ENCODE measurements at places on chromosomes 11 and 22. TPM values are rescaled to one million over a fixed set of nuclear protein-coding genes. Genes with fewer than 3 reads are reported as not detected.

GRCh38 chr11:71154261-71154805 lies 98.0 kb downstream of the SHANK2 start:
- H3K27ac ChIP-seq, result no peak overlapping the region
- no peaks in the 10 kb centered on the region for H3K36me3 ChIP-seq
- H3K27me3 ChIP-seq, result no peaks in the 10 kb centered on the region
- no peaks in the 10 kb centered on the region for H3K4me1 ChIP-seq

- no peaks in the 10 kb centered on the region for H3K36me3 ChIP-seq
- H3K4me3 ChIP-seq, result no peak overlapping the region
- no peak overlapping the region for H3K27ac ChIP-seq
- H3K27me3 ChIP-seq, result no peaks in the 10 kb centered on the region
These were observed 5.2 kb downstream of the KCNJ5 start for GRCh38 chr11:128896356-128896755.

DNA sequence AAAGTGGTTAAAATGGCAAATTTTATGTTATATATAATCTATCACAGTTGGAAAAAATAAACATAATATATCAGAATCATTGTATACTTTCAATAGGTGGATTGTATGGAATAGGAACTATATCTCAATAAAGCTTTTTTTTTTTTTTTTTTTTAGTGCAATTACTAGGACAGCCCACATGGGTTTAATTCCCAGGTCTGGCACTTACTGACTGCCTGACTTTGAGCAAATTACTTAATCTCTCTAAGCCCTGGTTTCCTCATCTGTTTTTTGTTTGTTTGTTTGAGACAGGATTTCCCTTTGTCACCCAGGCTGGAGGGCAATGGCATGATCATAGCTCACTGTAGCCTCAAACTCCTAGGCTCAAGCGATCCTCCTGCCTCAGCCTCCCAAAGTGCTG lies 26.1 kb upstream of the BAIAP2L2 start:
- H3K36me3 ChIP-seq, result peaks cover 39% of the 10 kb centered on the region
- H3K4me3 ChIP-seq, result no peak overlapping the region
- H3K27me3 ChIP-seq, result no peaks in the 10 kb centered on the region
- no peak overlapping the region for H3K27ac ChIP-seq
- no peak for DNase-seq

- H3K27me3 ChIP-seq, result no peaks in the 10 kb centered on the region
- DNase-seq, result peak; percentile 5
- no peak overlapping the region for H3K4me3 ChIP-seq
- no peaks in the 10 kb centered on the region for H3K4me1 ChIP-seq
- H3K36me3 ChIP-seq, result no peaks in the 10 kb centered on the region
These were observed 37.2 kb downstream of the GAS2 start for GRCh38 chr11:22703591-22703990.

- H3K36me3 ChIP-seq, result no peaks in the 10 kb centered on the region
- no peak overlapping the region for H3K27ac ChIP-seq
- peaks cover 85% of the 10 kb centered on the region for H3K27me3 ChIP-seq
These were observed 4.6 kb downstream of the NLRP6 start for GRCh38 chr11:282630-283360.

DNA sequence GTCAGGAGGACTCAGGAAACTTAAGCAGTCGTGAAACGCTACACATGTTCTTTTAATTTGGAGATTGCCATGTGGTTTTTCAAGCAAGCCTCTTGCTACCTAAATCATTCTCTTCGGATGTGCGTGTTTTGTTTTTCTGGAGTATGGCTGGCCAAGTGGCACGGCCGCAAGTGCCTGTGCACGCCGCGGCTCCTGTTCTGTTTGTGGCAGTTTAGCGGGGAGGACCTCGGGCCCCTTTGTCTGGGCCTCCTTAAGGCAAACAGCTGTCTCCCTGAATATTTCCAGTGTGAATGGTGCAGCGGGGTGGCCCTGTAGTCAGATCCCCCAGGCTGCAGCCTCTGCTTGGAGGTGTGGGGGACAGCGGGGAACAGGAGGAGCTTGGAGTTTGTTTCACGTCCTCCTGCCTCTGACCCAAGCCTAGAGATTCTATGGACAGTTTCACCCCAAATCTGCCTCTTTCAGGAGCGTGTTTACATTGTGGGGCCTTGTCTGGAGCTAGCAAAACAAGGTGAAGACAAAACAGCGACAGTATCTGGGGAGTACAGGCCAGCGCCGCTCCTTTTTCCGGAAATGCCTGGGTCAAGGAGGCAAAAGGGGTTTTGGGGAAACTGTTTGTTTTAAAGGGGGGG lies 1.3 kb downstream of the LRP5 start:
- H3K36me3 ChIP-seq, result no peaks in the 10 kb centered on the region
- H3K4me1 ChIP-seq, result peaks cover 55% of the 10 kb centered on the region
- no peak for DNase-seq
- peak overlapping the region; percentile 42 for H3K4me3 ChIP-seq

DNA sequence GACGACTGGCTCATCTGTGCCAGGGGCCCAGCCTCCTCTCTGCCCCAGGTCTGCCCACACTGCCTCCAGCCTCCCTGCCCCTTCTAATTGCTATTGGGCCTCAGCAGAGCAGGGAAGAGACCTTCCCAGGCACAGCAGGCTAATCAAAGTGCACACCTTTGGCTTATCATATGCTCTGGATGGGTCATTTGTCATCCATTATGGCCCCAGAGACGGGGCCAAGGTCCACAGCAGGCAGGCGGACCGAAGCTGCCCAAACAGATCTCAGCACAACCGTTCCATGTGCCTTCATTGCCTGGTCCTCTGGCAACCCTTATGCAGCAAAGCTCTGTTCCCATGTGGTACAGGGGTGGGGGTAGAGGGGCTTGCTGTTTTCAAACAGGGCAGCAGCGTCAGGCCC lies 66.6 kb downstream of the TP53I11 start:
- peaks cover 11% of the 10 kb centered on the region for H3K4me1 ChIP-seq
- no peak for DNase-seq
- H3K27me3 ChIP-seq, result no peaks in the 10 kb centered on the region
- no peak overlapping the region for H3K27ac ChIP-seq
- no peaks in the 10 kb centered on the region for H3K36me3 ChIP-seq
- no peak overlapping the region for H3K4me3 ChIP-seq

GRCh38 chr11:116874251-116874650 lies 36.8 kb upstream of the APOA1 start:
- no peak overlapping the region for H3K27ac ChIP-seq
- H3K4me3 ChIP-seq, result no peak overlapping the region
- no peaks in the 10 kb centered on the region for H3K27me3 ChIP-seq
- H3K36me3 ChIP-seq, result peaks cover 78% of the 10 kb centered on the region

DNA sequence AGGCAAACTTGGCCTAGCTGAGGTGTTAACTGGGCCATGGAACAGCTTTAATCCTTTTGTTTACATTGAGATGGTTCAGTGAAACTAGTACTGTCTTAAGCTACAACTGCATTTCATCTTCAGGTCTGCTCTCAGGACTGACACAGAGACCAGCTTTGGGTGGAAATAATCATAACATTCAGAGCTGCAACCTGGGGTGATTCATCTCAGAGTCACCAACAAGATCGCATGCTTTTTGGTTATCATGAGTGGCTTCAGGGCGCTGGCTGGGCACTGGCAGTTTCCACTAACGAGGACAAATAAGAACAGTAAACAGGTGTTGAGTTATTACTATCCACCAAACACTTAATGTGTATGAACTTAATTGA lies 60.9 kb upstream of the PAX6 start:
- no peaks in the 10 kb centered on the region for H3K4me1 ChIP-seq
- no peak overlapping the region for H3K27ac ChIP-seq
- peaks cover 73% of the 10 kb centered on the region for H3K27me3 ChIP-seq
- no peak overlapping the region for H3K4me3 ChIP-seq
- no peaks in the 10 kb centered on the region for H3K36me3 ChIP-seq
- no peak for DNase-seq

DNA sequence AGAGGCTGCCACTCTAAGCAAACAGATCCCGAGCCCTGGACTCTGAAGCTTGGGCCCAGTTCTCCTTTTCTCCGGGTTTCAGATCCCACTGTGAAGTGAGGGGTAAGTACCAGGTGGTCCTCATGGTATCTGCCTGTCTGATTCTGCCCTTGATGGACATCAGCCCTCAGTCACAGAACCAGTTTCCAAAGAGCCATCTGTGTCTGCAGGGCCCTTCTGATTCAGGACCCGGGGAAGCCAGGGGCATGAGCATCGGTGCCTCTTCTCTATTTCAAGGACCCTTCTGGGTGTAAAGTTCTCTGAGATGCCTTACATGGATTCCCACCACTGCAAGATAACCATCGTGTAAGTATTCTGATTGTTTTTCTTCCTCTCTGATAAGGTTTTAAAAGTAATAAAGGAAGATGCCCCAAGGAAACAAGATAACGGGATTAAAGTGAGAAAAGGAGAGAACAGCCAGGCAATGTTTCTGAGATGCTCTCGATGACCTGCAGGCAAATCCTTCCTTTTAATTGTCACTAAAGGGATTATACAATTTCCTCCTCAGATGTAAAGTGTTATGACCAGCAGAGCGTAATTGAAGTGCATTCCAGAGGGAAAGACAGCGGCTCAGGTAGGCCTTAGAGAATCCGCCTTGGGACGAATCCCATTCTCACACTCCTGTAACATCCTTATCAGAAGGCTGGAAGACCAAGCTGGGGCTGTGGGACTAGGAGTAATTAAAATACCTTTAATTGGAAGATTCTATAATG lies 924.3 kb downstream of the TBC1D22A start:
- no peak overlapping the region for H3K4me3 ChIP-seq
- no peak for DNase-seq
- no peaks in the 10 kb centered on the region for H3K4me1 ChIP-seq
- H3K27ac ChIP-seq, result no peak overlapping the region
- no peaks in the 10 kb centered on the region for H3K36me3 ChIP-seq

DNA sequence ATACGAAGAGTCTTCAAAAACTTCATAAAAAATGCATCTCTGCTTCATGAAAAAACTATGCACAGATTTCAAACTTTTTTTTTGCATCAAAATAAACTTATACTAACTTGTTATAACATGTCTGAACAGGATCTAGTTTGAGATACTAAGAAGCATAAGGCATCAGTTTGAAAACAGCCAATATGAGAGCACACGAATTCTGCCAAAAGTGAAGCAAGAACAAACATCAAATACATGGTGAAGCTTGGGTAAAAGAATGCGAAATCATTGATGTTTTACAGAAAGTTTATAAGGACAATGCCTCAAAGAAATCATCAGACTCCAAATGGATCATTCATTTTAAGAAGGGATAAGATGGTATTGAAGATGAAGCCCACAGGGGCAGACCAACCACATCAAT lies 389.1 kb upstream of the TENM4 start:
- no peaks in the 10 kb centered on the region for H3K27me3 ChIP-seq
- no peak overlapping the region for H3K4me3 ChIP-seq
- DNase-seq, result no peak

GRCh38 chr11:14022251-14022650 lies 59.7 kb downstream of the SPON1 start:
- H3K4me1 ChIP-seq, result no peaks in the 10 kb centered on the region
- H3K36me3 ChIP-seq, result no peaks in the 10 kb centered on the region
- no peak overlapping the region for H3K27ac ChIP-seq

Gene SHISAL1
- 0.84 TPM for total RNA-seq

Gene POTEH
- total RNA-seq, result not detected

Measured in left lung (tissue), 14 donors.